ENCODE measurements at places on chromosomes 12 and 14.

- DNase-seq = no peak
Observed at GRCh38 chr14:23520899-23521533, 30.5 kb downstream of the ZFHX2 start.

DNA sequence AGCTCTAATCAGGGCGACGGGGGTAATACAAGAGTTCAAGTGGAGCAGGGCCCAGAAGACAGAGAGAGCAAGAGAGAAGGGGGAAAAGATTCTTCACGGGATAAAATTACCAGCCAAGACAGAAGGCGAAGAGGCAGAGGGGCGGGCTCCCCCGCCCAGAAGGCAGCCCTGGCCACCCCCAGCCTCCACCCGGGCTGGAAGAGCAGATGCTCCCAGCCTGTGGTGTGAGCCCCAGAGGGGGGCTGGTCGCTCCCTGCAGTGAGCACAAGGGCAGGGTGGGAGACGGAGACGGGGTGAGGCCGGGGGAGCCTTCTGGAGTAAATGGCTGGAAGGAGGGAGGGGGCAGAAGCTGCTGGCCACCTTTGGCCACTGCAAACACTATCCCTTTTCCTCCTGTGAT, 1035.6 kb downstream of the VRK1 start:
- no peak for DNase-seq

DNA sequence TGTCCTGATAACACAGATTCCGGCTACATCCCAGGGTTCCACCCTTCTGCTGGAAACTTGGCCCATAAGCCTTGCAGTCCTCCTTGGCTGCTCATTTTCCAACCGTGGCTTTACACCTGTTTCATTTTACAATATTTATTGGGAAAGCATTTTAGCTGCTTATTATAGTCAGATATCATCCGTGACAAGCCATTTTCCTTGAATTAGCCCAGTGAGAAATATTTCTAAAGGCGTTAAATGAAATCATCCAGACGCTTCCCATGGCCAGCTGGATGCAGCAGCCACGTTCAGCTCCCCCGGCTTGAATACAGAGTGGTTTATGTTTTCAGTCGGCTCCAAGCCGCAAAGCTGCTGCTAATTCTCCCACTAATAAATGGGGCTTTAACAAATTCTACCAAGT, 245.0 kb upstream of the PELI2 start:
- DNase-seq = no peak

- no peak for DNase-seq
Observed at GRCh38 chr12:132204793-132205270, 60.6 kb downstream of the NOC4L start.

DNA sequence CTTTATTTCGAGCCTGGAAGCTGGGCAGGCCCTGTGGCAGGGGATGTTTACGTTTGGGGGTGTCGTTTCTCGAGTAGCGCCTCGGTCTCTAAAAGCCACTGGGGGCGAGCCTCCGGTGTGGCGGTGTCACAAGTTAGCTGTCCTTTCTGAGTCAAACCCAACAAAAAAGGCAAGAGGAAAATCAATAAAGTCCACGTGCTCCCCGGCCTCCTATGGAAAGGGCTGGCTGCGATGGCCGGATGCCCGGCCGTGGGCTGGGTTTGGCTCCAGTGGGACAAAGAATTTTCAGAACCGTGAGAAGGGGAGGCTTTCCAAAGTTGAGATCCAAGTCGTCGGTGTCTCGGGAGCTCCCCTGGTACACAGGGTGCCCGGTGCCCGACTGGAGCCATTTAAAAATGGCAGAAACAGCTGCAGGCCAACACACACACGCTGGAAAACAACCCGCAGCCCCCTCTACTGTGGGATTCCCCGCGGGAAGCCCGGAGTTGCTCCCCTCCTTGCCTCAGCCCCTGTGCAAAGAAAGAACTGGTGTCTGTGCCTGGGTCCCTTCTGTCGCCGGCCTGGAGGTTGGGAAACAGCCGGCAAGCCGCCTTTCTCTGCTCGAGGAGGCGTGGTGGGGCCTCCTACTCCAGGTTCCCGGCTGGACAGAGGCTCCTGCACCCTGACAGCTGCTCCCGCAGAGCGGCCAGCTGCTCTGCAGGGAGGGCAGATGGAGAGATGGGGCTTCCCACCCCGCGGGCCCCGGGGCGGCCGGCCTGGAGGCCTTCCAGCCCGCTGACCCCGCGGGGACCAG, 1.9 kb downstream of the BCL7A start:
- DNase-seq = no peak

DNA sequence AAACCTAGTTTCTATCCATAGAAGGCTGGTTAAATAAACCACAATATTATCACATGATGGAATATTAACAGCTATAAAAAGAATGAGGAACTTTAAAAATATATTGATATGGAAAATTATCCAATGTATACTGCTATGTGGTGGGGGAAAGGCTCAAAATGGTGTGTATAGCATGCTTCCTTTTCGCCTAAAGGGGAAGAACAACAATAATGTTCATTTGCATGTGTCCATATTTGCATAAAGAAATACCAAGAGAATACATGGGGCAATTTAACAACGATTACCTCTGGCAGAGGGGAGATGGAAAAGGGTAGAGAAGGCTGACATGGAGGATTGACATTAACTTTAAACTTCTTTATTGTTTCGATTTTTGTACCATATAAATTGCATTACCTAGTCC, 121.3 kb upstream of the PARP11 start:
- DNase-seq = no peak

GRCh38 chr14:102805371-102805891, 28.2 kb downstream of the TRAF3 start:
- DNase-seq = peak; percentile 59

DNA sequence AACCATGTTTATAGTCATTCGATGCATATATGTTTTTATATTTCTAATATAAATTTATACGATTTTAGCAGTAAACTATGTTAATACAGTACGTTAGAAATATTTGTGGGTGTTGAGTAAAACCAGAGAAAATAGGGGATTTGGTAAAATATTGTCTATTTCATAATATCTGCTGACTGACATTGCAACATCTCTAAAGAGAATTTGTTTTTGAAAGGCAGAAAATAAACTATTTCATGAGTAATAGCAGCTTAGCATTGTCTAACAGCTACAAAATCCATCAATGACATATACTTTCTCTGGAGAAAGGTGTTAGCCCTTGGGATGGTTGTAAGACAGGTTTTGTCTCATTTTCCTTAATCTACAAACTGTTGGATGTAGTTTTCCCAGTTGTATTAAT, 144.9 kb downstream of the PDE3A start:
- DNase-seq = no peak

- no peak for DNase-seq
Observed at GRCh38 chr12:64675795-64676194, 65.5 kb downstream of the RASSF3 start.

GRCh38 chr12:102511575-102511974, 31.2 kb upstream of the IGF1 start:
- DNase-seq = no peak

DNA sequence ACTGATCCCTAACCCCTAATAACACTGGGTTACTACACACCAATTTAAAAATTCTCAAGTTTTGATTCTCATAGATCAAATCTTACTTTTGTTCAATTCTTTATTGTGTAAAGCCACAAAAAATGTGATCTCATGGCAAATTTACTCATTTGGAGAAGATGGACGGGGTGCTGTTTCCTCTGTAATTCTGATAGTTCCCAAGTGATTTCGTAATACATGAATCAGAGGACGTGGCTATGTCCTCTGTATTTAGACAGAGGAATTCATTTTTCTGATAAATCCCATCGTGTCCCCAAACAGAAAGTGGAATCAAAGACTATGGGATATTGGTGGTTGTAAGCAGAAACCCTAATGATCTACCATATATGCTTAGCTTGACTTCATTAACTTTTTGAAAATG, 76.6 kb upstream of the GNG2 start:
- DNase-seq = no peak

GRCh38 chr12:25146686-25147085, 48.3 kb downstream of the DNAI7 start:
- DNase-seq = no peak

DNA sequence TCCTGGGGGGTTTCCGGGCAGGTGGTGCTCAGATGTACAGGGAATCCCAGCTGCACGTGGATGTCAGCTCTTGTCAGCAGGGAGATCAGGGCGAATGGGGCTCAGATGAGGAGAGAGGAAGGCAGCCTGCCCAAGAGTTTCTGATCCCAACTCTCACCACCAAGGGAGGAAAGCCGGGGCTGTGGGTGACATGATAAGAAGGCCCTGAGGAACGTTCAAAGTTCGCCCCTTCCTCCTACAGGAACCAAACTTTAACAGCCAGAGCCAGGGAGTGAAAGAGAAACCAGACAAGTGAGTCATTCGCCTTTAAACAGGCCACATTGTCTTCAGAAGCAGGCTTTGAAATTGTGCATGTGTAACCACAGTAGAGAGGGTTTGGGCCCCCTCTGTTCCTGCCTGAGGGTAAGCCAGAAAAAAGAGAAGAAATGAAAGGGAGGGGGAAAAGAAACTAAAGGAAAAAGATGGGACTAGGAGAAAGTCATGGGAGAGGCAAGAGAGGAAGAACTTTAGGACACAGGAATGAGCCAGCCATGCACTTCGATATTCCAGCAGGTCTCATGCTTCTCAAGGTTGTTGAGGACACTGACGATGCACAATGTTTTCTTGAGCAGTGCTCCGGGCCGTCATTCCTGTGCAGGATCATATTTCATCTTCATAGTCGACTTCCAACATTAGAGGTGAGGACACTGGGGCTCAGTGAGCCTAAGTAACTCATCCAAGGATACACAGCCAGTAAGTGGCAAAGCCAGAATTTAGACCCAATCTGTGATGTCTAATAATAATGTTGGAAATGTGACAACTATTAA, 691.4 kb upstream of the TBX3 start:
- DNase-seq = no peak

GRCh38 chr12:91603060-91603459, 420.4 kb upstream of the DCN start:
- DNase-seq = no peak

DNA sequence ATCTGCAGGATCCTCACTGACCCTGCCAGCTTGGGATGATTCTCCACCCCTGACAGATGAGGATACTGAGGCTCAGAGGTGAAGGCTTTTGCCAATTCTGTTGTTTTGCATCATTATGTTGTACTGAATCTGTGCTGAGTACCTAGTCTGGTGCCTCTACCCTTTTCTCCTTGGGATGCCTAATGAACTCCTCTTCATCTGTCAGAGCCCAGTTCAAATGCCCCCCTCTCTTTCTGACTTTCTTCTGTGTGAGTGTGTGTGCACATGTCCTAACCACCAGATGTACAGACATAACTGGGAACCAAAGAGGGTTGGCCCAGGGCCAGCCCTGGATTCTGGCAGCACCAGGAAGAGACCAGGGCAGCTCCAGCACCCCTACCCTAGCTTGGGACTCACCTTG, 22.8 kb downstream of the FOXN4 start:
- DNase-seq = no peak

DNA sequence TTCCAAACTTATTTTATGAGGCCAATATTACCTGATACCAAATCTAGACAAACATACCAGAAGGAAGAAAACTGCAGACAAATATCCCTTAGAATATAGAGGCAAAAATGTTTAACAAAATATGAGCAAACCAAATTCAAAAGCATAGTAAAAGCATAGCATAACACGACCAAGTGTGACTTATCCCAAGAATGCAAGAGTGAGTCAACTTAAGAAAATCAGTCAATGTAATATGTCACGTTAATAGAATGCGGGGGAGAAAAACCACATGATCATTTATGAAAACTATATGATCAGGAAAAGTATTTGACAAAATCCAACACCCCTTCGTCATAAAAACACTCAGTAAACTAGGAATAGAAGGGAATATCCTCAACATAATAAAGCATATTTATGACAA, 217.3 kb downstream of the ADGRD1 start:
- no peak for DNase-seq

DNA sequence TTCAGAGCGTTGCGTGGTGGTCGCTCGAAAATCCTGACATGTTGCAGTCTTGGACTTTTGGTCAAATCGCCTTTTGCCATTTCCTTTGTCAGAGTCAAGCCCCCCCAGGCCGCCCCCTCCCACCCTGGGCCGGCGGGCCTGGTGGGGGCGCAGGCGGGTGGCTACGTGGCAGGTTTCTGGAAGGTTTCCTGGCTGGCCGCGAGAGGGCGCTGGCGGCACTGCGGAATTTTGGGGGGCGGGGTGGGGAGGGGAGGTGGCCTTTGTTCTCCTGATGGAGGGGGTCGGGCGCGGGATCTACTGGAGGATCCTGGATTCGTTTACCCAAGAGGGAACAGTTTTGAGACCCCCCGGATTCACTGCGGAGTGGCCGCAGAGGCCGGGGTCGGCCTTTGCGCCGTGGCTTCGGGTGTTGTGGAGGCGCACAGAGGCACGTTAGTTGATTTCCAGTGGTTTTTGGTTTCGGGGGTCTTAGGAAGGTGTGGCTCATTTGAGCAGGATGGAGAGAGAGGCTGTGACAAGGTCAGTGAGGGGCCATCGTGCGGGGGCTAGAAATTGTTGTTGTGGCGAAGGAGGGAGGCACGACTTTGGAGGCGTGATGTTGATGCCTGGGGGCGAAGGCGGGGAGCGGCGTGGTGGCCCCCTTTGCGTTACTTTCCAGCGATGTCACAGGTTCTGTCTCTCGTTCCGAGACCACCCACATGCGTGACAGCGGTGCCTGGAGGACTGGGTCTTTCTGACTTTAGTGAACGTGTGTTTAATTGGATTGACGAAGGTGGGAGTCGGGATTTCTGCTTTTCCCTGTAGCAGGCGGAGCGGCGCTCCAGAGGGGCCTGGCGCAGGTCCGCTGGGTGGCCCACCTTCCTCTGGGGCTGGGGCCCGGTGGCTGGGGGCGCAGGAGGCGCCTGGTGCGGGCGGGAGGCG, 1.4 kb downstream of the MEG3 start:
- no peak for DNase-seq

DNA sequence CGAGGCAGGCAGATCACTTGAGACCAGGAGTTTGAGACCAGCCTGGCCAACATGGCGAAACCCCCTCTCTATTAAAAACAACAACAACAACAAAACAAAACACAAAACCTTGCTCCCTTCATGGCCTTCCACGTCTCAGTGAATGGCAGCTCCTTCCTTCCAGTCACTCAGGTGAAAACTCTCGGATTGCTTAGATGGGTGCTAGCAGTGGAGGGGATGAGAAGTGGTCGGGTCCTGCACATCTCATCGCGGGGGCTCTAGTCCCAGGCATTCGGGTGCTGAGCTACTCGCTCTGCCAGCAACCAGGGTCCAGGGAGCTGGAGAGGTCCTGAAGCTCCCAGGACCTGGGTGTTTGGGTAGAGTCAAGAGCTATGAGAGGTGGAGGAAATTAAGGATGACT, 7.7 kb downstream of the SLC6A13 start:
- no peak for DNase-seq

GRCh38 chr12:57242691-57243454, 8.1 kb downstream of the STAC3 start:
- DNase-seq = peak; percentile 66

- DNase-seq = no peak
Observed at GRCh38 chr14:92589213-92589852, 75.8 kb downstream of the RIN3 start.

DNA sequence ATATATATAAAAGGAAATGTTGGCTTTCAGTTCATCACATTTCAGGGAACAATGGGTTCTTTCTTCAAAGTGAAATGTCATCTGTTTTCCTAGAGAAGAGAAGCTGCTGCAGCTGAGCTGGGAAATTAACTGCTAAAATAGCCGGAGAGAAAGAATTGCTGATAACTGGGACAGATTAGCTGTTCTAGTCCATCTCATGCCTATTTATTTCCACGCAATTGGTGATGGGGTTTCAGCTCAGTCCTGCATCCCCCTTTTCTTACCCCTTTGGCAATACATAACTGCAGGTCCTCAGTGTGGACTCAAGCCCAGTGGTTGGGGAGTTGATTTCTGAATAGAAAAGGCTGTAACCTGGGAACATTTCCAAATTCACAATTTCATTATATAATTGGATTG, 436.9 kb upstream of the TMEM132C start:
- DNase-seq = no peak

- DNase-seq = no peak
Observed at GRCh38 chr12:15183821-15184220, 37.4 kb downstream of the RERG start.

All from CD4-positive, alpha-beta T cell treated with Interleukin-17A for 1 hour (primary cell).